ENCODE measurements at places on chromosomes 2 and 18.

GRCh38 chr18:45456090-45457021 lies 158.9 kb upstream of the SLC14A2 start:
- DNase-seq = no peak

DNA sequence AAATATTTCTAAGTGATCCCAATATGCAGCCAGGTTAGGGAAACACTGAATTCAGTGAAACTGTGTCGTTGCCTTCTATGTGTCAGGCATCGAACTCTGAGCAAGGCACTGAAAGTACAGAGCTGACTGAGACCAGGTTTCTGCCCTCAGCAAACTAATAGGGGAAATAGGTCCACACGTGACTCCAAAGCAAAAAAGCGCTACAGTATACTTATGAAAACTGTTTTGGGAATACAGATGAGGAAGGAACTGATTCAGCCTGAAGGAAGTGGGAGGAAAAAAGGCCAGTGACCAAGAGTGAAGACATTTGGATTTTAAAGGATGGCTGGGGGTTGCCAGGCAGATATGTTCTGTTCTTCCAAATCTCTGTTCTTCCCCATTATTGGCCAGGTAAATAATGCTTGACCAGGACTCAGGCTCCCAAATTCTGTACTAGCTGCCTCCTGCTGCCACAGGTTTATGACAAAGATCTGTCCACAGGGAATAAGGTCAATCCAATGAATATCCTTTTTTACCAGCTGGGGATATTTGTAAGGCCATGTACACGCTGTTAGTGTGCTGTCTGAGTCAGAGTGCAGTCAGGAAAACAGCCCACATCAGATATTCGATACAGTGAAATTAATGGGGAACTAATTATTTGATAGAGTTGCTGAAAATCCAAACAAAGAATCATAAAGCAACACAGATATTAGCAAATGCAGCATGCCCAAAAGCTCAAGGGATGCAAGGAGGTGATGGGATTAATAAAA lies 24.5 kb upstream of the INPP4A start:
- no peak for DNase-seq

DNA sequence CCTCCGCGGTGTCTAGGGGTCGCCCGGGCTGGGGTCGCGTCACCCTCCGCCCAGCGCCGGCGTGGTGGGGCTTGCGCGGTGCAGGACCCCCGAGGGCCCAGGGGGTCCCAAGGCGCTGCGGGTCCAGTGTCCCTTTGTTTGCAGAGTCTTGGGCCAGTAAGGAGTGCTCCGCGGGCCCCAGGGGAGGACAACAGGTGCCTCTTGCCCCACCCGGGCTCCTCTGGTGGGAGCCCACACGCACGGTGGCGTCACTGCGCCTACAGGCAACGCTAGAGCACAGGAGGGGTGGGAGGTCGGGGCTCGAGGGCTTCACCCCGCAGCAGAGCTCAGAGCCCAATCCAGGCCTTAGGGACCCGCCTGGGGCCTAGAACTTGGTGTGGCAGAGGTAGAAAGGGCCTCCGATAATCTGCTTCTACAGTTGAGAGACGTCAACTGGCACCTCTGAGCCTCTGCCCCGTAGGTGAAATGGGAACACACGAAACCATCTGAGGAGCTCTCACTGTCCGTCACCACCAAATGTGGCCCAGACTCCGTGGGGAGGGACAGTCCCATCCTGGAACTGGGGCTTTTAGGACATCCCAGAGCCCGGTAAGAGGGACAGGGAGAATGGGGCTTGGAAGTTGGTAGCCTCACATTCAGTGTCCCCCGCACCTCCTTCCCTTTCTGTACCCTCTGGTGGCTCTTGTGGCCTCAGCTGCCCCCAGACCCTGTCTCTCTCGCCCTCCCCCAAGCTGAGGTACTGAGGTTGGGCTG lies 1.4 kb downstream of the ARID5A start:
- DNase-seq = no peak

GRCh38 chr2:208245746-208246145 lies 9.1 kb downstream of the IDH1 start:
- no peak for DNase-seq

DNA sequence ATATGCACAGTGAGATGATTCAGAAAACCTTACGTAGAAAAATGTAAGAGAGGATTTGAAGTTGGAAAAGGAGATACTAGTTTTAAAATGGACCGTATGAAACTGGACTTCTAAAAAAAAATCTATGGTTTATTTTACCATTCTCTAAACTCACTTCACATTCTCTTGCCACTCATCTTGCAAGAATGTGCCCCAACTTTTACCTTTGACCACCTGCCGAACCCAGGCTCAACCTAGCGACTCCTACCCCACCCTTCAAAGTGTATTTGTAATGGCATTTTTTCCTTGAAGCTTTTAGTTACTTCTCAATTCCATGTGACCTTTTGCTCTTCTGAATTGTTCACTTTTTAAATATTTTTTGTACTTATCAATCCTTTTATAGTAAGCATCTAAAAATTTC lies 160.8 kb downstream of the PHLPP1 start:
- no peak for DNase-seq

GRCh38 chr2:145040433-145040832 lies 520.5 kb upstream of the ZEB2 start:
- DNase-seq = no peak

DNA sequence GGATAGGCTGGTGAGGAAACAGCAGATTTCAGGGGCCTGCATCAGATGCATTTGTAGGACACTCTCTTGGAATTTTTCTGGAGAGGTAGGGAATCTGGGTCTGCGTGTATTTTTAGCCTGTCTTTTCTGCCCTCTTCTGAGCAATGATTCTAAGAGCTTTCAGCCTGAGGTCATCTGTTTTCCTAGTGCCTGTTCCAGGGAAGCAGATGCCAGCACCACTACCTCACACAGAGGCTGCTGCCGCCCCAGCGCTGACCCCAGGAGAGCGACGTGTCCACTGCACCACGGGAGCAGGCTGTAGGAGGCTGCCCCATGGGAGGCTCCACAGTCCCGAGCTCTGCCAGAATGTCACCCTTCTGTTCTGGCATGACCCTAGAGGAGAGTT lies 316.5 kb downstream of the CYP26B1 start:
- no peak for DNase-seq

GRCh38 chr2:16851126-16851525 lies 185.5 kb upstream of the CYRIA start:
- no peak for DNase-seq

DNA sequence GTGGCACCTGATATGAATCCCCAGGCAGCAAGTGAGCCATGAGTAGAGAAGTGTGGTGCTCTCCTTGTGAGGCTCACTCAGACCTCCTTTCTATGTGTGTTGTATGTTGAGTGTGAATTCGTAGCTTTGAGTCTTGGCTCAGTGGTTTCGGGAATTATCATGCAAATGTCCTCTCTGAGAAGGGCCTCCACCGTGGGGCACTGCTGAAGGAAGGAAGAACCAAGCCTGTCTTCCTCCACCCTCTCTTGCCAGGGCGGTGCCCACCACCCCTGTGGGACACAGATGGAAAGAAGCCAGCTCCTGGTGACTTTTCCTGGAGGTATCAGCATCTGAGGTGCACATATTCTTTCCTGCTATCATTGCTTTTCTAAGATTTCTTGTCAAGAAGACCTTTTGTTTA lies 156.1 kb downstream of the MYT1L start:
- DNase-seq = no peak

Data from left forelimb (tissue), 1 donor.